ENCODE measurements at places on chromosomes 13 and 19.

DNA sequence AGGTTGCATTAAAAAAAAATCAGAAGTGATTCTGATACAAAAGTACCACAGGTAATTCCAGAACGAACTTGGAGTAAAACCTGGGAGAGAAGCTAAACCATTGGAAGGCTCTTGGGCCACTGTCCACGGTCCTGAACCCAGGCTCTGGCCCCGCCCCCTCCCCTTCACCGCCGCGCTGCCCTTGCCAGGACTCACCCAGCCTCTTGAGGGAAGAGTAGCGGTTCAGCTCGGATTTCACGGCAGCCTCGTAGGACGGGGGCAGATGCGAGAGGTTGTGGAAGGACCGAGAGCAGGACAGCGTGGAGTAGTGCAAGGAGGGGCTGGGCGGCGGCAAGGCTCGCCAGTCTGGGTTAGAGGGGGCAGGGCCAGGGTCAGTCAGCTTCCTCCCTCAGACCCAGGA, 5.7 kb downstream of the SHISA7 start:
- DNase-seq = no peak

GRCh38 chr19:13007292-13008045, 12.2 kb downstream of the NFIX start:
- DNase-seq = no peak

- no peak for DNase-seq
Measured at GRCh38 chr13:72258340-72258981, 391.5 kb upstream of the DACH1 start.

DNA sequence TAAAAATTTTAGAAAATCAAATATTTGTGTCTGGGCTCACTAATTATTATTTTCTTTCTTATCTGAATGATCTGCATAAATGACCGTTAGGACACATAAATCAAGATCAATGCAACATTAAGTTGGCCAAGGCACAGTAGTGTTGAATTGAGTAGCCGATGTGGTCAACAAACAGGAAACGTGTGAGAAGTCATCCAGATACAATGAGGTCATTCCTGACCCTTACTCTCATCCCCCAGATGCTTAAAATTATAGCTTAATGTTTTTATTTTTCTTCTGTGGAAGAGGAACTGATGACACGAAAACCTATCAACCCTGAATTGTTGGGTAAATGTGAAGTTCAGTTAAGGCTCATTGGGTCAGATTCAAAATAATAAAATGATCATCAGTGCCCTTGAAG, 222.9 kb downstream of the RFC3 start:
- DNase-seq = no peak

GRCh38 chr13:113865427-113865826, 1.6 kb upstream of the GAS6 start:
- no peak for DNase-seq

GRCh38 chr19:40797963-40798682, 868 bp upstream of the EGLN2 start:
- peak; percentile 82 for DNase-seq

- no peak for DNase-seq
Measured at GRCh38 chr19:58024661-58025060, 9.2 kb upstream of the ZSCAN1 start.

DNA sequence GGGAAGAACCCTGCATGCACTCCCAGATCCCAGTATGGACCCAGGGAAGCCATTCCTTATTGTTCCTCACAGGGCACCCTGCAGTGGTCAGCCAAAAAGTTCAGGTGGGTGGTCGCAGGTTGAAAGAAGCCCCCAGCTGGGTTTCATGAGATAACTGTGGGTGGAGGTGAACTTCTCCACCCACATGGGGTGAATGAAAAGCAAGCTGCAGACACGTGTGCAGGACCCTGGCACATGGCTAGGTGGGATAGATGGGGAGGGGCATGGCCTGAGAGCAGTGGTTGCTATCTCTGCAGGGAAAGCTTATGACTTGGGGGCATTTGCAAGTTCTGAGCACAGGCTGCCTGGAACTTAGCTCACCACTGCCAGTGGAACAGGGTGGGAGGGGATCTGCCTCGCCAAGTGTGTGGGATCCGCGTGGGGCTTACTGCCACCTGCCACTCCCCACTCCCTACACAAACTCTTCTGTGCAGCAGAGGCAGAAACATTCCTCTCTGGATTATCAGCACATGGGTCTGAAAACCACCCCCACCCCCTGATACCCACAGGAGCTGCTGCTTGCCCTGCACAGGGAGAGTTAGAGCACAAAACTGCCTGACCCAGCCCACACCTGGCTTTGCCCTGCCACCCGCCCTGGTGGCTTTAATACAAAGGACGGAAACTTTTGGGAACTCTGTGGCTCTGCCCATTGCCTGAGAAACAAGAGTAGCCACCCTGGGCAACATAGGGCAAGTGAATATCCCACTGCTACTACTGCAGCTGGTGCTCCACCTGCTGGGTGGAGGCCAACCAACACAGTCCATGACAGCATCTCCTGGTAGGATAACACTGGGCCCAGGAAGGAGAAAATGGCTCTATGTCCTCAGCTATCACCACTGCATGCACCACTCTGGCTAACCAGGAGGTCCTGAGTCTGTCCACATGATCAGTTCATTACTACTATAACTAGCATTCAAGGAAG, 24.4 kb downstream of the PLA2G4C start:
- DNase-seq = no peak

DNA sequence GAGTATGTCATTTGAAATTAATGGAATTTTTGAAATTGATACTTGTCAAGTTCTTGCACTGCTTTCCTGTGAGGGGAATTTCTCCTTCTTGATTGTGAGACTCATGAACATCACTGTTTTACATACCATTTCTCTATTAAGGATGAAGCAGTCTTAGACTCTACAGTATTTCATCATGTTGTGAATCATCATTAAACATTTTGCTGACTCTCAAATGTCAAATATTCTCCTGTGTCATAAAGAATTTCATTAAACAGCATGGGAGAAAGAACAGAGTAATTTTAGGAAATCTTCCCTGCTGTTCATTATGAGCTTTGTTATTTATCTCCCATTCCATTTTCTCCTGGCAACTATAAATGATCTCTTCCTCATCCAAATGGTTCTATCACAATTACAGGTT, 729.0 kb downstream of the PCDH9 start:
- DNase-seq = no peak

- no peak for DNase-seq
Measured at GRCh38 chr13:75830842-75831241, 194.7 kb downstream of the LMO7 start.

DNA sequence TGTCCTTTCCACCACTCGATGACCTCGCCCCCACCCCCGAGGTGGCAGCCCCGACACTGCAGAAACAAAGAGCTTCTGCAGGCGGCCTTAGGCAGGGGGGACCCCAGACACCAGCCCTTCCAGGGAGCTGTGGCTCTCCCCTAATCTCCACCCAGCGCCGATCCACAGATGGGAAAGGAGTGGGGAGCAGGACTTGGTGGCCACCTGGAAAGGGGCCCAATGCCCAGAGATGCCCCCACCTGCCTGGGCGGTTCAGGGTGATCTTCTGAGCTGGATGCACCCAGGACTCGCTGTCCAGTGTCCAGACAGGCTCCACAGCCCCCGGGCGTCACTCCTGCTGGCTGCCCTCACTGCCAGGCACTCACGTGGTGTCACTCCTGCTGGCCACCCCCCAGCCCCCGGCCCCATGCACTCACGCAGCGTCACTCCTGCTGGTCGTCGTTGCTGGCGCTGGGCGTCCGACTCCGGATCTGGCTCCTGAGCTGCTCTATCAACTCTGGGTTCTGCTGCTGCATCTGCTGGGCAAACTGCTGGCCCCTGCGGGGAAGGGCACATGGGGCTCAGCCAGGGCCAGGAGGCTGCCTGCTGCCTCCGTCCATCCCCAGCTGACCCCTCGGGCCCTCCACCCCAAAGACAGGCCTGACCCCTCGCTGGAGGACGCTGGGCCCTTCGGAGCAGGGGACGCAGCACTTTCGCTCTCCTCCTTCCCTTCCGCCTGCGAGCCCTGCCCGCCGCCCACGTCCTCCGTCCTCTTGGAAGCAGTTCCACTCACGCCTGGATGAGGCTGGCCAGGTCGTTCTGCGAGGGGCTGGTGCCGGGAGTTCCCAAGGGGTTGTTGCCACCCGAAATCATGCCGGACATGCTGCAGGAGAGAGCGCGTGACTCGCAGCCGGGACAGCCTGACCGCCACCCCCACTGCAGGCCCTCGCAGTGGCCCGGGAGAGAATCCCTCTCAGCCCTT, 17.4 kb upstream of the SLC39A3 start:
- no peak for DNase-seq

GRCh38 chr19:13781547-13781946, 7.3 kb downstream of the C19orf53 start:
- peak; percentile 10 for DNase-seq

- DNase-seq = no peak
Measured at GRCh38 chr13:90365130-90365529, 982.4 kb upstream of the MIR17HG start.

- no peak for DNase-seq
Measured at GRCh38 chr13:113667771-113668490, 912 bp downstream of the GRK1 start.
